CD4-positive, alpha-beta T cell treated with Interleukin-15 for 1 hour (primary cell): ENCODE measurements at places on chromosomes 7 and 10.

DNA sequence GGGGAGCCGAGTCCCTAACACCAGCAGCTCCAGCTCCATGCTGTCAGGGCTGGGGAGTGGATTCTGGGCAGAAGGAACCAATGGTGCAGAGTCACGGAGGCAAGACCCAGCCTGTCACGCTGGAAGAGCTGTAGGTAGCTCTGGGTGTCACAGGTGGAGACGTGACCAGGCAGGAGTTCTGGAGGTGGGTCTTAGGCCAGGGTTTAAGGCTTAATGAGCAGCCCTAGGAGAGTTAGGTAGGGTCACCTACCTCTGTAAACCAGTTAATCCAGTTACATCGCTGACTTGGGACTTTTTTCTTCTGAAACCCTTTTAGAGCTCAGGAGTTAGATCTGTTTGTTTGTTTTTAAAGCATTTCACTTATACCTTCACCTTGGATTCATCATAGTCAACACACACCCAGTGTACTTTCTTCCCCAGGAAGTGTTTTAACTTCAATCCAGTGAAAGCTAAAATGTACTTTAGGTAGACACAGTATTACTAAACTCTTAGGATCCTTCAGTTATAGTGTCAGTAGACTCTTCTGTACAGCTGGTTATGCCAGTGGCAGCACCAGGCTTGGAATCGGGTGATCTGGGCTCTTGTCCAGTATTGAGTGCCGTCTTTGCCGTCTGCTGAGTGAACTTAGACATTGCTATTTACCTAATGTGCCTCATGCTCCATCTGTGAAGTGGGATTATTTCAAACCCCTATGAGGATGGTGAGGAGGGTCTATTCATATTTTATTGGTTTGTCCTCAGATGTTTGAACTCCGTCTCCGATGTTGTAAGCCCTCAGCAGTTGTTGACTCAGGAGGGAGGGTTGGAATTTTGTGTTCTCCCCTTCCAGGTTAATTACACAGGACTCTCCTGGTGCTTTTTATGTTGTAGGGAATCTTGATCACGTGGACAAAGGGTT lies 31.0 kb downstream of the TACR2 start:
- DNase-seq, result no peak

GRCh38 chr10:1841759-1842158 lies 104.4 kb upstream of the ADARB2 start:
- DNase-seq, result no peak

DNA sequence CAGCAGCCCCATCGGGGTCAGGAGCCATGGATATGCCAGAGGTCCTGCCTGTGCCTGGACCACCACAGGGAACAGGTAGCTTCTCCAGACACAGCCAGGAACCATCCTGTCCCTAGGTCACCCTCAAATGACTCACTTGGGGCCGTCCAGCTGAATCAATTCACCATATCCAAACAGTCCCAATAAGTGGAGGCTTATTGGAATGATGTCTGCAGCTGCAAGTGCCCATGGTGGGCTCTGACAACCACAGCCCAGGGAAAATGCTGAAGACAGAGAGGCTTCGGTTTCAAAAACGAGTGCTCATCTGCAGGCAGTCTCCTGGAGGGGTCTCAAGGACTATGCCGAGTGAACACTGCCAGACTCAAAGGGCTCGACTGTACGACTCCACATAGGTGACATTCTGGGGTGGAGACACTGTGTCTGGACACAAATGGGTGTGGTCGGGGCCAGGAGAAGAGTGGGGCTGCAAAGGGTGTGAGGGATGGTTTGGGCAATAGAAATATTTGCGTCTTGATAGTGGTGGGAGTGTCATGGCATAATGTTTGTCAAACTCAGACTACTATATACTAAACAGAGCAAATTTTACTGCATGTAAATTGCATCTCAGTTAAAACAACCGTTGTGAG lies 204.8 kb downstream of the TNS3 start:
- DNase-seq, result no peak

DNA sequence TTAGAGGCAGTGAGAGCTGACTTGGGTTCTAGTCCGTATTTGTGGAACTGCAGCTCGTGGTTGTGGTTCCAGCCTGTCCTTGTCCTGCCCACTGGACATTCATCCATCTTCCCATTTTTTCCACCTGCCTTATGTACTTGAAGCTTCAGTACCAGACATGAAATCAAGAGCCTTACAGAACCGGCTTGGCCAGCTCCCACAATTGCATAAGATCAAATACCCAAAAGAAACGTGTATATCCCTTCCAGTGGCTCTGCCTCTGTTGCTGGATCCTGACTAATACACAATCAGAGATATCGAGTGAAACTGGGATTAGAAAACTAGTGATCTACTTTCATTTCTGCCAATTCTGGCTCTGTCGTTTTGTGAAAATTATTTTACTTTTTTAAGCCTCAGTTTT lies 23.8 kb upstream of the LIPA start:
- DNase-seq, result no peak

- DNase-seq, result no peak
Observed at GRCh38 chr7:150323682-150324372, 482 bp upstream of the ACTR3C start.

DNA sequence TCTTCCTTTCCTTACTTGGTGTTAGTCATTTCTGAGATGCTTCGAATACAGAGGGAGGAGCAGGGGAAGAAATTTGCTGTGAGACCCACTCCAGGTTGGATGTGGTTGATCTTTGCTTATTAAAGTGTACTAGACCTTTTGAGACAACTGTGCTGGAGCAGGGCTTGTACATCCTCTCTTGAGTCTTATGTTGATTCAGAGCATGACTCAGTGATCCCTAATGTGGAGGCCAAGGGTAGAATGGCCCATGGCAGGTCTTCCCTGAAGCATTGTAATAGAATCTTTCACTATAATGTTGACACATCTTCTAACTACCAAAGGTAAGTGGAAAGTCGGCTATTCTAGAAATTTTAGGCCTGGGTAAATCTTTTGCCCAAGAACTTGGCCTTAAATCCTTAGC lies 17.0 kb upstream of the SFR1 start:
- DNase-seq, result no peak

- DNase-seq, result no peak
Observed at GRCh38 chr10:124963866-124964720, 22.2 kb downstream of the ZRANB1 start.

GRCh38 chr7:46352004-46352954 lies 431.2 kb upstream of the IGFBP3 start:
- no peak for DNase-seq

GRCh38 chr10:113992471-113993011 lies 51.1 kb upstream of the ADRB1 start:
- DNase-seq, result no peak

DNA sequence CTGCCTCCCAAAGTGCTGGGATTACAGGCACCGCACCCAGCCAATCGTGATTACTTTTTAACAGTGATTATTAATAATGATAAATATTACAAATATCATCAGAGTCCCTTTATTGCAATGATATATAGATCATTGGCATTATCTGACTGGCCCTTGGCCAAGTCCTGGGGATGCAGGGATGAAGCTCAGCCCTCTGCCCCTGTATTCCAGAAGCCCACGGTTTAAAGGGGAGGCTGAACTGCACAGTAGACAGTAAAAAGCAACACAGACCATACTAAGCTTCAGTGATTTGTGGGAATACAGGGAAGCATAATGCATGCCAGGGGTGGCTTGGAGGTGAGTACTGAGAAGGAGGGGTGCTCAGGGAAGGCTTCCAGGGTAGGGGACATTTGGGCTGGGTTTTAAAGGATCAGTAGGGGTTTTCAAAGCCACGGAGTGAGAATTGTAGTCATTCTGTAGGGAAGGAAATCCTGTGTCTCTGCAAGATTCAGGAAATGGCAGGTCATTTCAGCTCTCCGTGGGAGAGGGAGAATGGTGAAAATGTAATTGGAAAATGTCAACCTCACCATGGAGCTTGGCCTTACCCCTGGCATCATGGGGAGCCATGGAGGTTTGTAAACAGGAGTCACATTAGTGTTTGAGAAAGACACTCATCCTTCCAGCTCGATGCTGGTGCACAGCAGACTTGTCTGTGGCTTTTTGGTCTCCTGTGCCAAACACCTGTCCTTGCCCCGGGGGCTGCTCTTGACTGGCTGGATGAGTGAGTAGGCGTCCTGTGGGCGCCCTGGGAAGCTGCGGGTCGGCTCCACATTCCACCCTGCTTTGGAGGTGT lies 8.8 kb downstream of the ADAMTS14 start:
- DNase-seq, result no peak

- no peak for DNase-seq
Observed at GRCh38 chr10:97830064-97830463, 19.6 kb upstream of the GOLGA7B start.

- no peak for DNase-seq
Observed at GRCh38 chr7:26483843-26484242, 192.2 kb downstream of the SNX10 start.
